Stimulated activated naive CD8-positive, alpha-beta T cell treated with anti-CD3 and anti-CD28 coated beads, Interleukin-15, amount 100 ng/mL, for 72 hours (primary cell): ENCODE measurements at places on chromosomes 7 and 10.

GRCh38 chr10:103638948-103639347 lies 145.4 kb downstream of the NEURL1 start:
- no peak for DNase-seq

DNA sequence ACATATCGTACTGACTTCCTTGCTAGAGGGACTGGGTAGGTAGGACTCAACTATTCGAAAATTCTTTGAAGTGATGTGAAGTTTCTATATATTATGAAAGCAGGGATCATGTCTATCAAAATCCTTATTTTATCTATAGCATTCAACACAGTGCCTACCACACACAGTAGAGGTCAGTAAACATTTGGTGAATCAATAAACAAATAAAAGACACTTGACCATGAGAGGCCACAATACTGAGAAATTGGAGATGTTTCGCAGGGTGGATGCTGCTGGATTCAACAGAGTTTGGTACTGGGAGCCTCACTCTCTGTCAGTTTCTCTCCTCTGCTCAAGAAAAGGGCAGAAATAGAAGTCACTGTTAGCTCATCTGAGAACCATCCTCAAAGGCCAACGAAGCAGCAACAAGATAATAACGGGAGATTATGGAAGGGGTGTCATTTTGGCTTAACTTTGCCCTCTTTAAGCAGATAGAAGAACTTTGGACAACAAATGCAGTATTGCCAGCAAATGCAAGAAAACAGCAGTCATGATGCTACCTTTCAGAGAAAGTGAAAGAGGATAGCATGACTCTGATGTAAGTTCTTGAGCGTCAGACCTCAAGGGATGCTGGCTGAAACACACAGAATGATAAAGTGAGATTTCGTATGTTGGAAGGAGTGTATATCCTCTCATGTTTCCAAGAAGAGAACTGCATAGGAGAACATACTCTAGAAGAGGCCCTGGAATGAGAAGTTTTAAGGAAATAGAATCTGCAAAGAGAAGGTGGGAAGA lies 107.6 kb downstream of the SEMA3E start:
- no peak for DNase-seq

DNA sequence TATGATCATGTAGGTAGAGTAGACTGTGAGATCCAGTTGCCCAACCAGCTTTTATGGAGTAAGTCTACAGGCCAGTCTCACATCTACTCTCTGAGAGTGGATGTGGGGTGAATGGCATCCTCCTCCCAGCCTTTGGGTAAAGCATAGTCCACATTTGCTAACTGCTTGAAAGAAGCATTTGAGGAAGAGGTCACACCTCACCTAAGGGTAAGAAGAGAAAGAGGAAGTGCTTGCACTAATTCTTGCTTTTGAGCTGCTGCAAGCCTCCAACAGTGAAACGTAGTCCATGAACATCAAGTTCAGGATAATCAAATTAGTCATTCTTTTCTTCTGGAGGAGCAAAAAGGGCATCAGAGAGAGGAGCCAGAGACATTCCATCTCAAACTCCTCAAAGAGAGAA lies 93.9 kb upstream of the AGR3 start:
- no peak for DNase-seq

DNA sequence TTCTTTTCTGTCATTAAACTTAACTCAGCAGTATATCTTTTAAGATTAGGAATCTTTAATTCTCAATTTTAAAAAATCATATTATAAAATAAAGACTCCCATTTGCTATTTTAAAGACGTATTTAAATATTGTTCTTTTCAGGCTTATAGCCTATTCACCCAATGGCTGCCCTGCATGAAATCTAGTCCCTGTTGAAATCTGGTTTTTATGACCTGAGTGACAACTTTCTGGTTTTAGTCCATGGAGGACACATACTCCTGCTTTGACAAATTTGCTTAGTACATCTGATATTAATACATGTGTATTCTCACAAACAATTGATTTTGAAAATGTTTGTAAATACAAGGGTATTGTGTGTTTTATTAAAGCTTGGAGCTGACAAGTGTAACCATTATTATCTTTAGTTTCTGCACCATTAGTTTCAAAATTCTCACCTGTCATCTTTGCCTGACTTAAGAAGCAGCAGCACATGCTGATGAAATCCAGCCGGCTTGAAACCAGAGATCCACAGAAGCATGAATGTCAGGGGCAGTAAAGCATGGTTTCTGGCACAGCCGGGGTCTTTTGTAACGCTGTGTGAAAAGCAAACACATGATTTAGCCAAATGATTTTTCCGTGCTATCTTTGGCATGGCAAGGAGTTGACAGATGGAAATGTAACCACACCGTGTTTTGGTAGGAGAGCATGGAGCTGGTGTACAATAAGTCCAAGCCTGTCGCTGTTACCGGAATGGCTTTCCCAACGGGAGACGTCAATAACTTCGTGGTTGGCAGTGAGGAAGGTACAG lies 262.8 kb downstream of the DYNC1I1 start:
- no peak for DNase-seq
